ENCODE measurements at places on chromosomes 6 and 20. TPM values are rescaled to one million over a fixed set of nuclear protein-coding genes. Genes with fewer than 3 reads are reported as not detected.

CALHM4 gene
- 0.19 TPM for total RNA-seq

ENPP4 gene
- 0.77 TPM for total RNA-seq

LGSN gene
- total RNA-seq: under 0.01 TPM

LYRM4 gene
- 29.9 TPM for total RNA-seq

ERVFRD-1 gene
- total RNA-seq: not detected

HAO1 gene
- not detected for total RNA-seq

EGFL8 gene
- total RNA-seq: 1.4 TPM

VSTM2L gene
- 3.7 TPM for total RNA-seq

OVOL2 gene
- not detected for total RNA-seq

OLIG3 gene
- not detected for total RNA-seq

C4B gene
- total RNA-seq: 1.9 TPM

BHLHE23 gene
- total RNA-seq: not detected

CLPSL2 gene
- not detected for total RNA-seq

DYNLT2 gene
- 0.58 TPM for total RNA-seq

GNRH2 gene
- not detected for total RNA-seq

PACRG gene
- under 0.01 TPM for total RNA-seq

PI3 gene
- not detected for total RNA-seq

WFDC5 gene
- not detected for total RNA-seq

TCF21 gene
- 8.2 TPM for total RNA-seq

DPPA5 gene
- not detected for total RNA-seq

PBOV1 gene
- total RNA-seq: not detected

CST11 gene
- total RNA-seq: not detected

BNIP5 gene
- total RNA-seq: not detected
